Motor neuron (in vitro differentiated cells): ENCODE measurements at places on chromosomes 4 and X. TPM values are rescaled to one million over a fixed set of nuclear protein-coding genes. Genes with fewer than 3 reads are reported as not detected.

GRCh38 chrX:140440876-140441275 is 64.0 kb downstream of the SOX3 start:
- no peak for ATAC-seq

- ATAC-seq, result peak; percentile 99
Observed at GRCh38 chr4:27154706-27155105, 294.1 kb downstream of the STIM2 start.

- no peak for ATAC-seq
Observed at GRCh38 chr4:46270986-46271596, 118.8 kb downstream of the GABRA2 start.

DNA sequence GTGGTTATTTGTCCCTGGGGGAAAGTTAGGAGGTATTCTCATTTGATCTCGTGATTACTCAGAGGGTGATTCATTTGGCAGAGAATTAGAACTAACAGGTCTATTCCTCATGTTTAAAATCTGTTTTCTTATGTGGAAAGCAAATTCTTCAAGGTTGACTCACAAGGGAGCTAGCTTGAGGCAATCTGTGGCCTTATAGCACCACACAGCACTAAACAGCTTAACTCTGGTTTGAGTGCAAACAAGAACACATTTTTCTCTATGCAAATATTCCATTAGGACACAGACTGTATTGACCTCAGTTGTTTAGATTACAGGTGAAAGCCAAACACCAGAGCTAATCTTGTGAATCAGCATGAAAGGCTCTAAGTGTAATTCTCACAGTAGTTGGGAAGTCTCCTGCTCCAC is 694.4 kb upstream of the POU3F4 start:
- no peak for ATAC-seq

DNA sequence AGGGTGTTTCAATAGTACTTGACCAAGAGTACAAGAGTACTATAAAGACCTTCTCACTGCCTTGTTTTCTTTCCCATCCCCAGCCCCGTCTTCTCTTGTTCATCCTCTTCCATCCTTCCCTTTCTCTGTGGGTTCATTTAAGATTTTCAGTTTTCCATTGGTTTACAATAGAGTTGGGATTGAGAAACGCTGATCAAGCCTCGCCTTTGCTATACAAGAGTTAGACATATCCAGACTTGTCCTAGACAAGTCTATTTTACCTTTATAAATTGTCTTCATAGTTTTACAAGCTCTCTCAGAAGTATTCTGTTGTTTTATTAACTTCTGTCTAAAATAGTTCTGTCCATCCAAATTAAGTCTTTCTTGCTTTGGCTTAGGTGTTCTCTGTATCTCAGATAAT is 29.6 kb upstream of the SCML1 start:
- ATAC-seq, result no peak

- no peak for ATAC-seq
Observed at GRCh38 chr4:15327311-15328298, 100.2 kb upstream of the C1QTNF7 start.

DNA sequence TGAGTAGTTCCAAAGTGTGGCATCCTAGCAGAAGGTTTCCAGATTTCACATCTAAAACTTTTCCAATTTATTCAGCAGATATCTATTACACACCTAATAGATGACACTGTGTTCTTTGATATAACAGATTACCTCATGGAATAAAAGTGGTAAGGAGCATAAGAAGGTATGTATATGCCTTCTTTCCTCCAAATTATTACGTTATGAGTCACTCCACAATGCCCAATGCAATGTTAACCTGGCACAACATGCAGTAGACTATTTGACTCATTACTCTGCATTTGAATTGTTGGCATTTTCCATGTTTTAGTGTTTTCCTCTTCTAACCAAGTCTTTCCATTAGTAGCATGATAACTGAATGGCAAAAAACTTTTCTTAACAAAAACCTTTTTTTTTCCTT is 383.6 kb downstream of the ADGRL3 start:
- ATAC-seq, result no peak

- ATAC-seq, result no peak
Observed at GRCh38 chr4:69710580-69710979, 49.8 kb downstream of the SULT1B1 start.

- no peak for ATAC-seq
Observed at GRCh38 chr4:83371936-83372335, 37.3 kb upstream of the HPSE start.

- peak; percentile 92 for ATAC-seq
Observed at GRCh38 chr4:4395849-4396627, 9.1 kb downstream of the NSG1 start.

- no peak for ATAC-seq
Observed at GRCh38 chr4:119030536-119030890, 105.1 kb upstream of the MYOZ2 start.

DNA sequence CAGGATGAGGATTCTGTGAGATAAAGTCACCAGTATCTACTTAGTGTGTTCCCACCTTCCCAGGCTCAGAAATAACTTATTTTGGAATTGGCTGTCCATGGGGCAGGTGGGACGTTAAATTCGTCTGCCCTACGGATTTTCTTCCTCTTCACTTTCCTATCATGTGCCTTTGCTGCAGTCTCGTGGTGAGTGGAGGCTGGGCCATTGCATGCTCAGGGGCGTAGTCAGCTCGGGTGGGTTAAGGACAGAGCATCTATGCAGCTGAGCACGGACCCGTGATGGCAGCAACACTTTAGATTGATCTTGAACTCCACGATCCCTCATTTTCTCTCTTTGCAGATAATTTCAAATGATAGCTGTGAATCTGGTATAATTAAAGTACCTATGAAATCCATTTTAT is 51.5 kb downstream of the CLDN22 start:
- ATAC-seq, result no peak

Gene MRPS18C
- total RNA-seq, result 51.8 and 52.5 TPM in 2 replicates

Gene MSANTD1
- total RNA-seq, result 2.1 and 2.3 TPM in 2 replicates

Gene FGFR3
- total RNA-seq, result 0.76 and 2.7 TPM in 2 replicates
